T-helper 22 cell (primary cell): ENCODE measurements at places on chromosomes 11 and 22.

DNA sequence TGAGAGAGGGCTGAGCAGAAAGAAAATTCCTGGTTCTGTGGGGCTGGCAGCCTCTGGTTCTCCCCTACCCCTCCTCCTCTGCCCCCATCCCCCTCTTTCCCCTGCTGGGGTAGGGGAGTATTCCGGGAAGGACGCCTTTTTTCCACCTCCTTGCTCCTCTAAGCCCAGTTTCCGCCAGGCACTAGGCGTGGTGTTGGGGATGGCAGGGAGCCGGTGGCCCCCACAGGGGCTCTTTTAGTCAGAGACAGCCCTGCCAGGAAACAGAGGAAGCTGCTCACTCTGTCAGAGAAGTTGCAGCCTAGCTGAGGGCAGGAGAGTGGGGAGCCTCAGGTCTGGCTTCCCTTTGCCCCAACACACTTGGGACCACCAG is 15.6 kb upstream of the ARHGEF17 start:
- no peak for DNase-seq

- DNase-seq, result no peak
Measured at GRCh38 chr11:83827940-83828554, 541.9 kb upstream of the CCDC90B start.

GRCh38 chr22:25174888-25175411 is 24.7 kb upstream of the CRYBB3 start:
- DNase-seq, result no peak

GRCh38 chr11:119513131-119513805 is 90.3 kb upstream of the THY1 start:
- DNase-seq, result no peak

DNA sequence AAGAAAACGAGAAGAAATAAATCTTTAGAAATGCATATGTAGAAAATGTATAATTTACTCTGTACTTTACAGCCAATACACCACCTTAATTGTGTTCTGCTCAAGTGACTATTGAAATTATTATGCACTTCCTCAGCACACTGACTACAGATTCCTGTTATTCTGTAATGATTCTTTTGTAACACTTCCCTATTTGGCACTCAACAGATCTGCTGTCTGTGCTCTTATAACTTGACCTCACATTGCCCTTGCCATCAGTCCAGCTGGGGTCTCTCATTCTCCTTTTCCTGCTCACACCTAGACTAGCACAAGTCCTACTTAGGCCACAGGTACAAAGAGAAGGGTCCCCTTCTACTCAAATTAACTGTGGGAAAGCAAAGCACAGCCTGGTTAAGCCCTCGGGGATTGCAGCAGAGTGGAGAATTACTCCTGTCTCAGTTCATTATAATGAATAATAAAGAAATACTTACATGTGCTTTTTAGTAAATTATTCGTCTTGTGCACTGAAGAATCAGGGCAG is 860.4 kb downstream of the OPCML start:
- no peak for DNase-seq

- DNase-seq, result no peak
Measured at GRCh38 chr22:31105282-31105929, 2.0 kb downstream of the SELENOM start.

DNA sequence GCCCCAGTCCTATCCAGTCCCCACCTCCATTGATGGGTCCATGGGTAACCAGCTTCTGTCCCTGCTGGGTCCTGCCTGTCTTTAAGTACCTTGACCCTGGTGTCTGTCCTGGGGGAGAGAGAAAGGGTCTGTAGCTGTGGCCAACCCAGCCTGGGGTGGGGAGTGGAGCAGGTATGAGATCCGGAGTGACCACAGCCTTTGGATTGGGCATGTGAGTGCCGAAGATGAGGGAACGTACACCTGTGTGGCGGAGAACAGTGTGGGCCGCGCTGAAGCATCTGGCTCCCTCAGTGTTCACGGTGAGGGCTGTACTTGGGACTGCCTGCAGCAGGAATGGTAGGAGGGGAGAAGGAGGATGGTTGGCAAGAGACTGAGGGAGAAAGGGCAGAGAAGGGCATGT is 5.2 kb downstream of the ROBO3 start:
- no peak for DNase-seq

DNA sequence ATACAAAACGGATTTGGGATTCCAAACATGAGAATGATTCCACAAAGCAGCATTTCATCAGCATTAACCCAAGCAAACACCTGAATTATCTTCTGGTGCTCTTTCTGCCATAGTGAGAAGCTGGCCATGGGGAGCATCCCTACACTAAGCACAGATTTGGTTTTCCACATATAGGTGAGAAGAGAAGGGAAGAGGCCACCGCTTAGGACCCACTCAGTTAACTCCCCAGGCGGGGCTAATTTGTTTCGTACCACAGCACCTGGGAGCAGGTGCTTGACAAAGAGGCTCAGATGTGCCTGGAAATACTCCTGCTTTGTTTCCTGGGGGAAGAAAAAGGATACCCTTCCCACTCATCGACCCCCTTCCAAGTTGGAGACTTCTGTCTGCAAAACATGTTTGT is 64.2 kb downstream of the RAB30 start:
- no peak for DNase-seq

GRCh38 chr11:123438131-123438627 is 8.1 kb downstream of the GRAMD1B start:
- no peak for DNase-seq

- DNase-seq, result no peak
Measured at GRCh38 chr11:123054301-123055065, 7.5 kb downstream of the HSPA8 start.

GRCh38 chr22:11253000-11253511 is 4274.9 kb upstream of the OR11H1 start:
- DNase-seq, result no peak

DNA sequence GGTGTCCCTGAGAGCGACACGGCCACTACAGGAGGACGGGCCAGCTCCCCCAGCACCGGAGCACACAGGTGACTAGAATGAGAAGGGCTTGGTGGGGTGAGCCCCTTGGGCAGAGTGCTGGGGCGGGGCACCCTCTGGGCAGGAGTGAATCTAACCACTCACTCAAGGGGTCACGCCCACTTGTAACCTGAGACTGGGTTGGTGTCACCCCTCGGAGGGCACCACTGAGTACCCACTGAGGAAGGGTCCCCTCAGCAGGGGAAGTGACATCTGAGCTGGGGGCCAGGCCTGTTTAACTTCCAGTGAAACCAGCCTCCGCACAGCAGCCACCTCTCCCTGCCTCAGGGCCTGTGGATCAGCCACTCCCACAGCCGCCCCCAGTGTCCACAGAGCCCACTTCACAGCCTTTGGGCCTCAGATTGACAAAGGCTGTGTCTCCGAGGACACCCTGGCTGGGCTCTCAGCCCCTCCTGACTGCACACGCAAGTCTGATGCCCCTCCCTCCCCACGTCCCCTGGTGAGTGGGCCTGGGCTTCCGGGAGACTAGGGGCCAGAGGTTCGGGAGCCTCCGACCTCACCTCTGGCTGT is 5.6 kb downstream of the GATD1 start:
- DNase-seq, result no peak

- DNase-seq, result no peak
Measured at GRCh38 chr22:39352306-39352891, 2.6 kb downstream of the SYNGR1 start.

DNA sequence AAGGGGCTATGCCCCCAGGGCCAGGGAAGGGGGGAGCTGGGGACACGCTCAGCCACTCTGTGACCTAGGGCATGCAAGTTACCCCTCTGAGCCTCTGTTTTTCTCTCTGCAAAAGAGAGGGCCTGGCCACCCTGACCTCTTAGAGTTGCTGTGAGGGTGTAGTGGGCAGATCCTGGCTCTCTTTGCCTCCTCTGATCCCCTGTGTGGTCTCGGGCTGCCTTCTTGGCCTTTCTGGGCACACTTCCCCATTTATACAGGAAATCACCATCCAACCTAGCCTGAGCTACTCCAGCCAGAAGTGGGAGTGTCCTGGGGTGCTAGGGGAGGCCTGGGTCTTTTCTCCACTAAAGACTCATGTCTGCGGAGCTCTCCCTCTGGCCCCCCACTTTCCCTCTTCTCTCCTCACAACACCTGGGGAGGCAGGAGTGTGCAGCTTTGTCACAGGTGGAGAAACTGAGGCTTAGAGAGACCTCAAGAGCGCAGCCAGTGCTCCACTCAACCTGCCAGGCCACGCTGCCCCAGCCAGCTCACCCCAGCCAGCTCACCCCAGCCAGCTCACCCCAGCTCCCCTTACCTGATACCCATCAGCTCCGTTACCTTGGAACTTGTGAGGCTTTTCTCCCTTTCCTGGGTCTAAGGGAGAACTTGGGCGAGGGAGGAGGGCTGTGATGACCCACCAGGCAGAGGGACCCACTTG is 1.4 kb downstream of the AIFM3 start:
- no peak for DNase-seq
